ENCODE measurements at places on chromosomes 4 and X.

DNA sequence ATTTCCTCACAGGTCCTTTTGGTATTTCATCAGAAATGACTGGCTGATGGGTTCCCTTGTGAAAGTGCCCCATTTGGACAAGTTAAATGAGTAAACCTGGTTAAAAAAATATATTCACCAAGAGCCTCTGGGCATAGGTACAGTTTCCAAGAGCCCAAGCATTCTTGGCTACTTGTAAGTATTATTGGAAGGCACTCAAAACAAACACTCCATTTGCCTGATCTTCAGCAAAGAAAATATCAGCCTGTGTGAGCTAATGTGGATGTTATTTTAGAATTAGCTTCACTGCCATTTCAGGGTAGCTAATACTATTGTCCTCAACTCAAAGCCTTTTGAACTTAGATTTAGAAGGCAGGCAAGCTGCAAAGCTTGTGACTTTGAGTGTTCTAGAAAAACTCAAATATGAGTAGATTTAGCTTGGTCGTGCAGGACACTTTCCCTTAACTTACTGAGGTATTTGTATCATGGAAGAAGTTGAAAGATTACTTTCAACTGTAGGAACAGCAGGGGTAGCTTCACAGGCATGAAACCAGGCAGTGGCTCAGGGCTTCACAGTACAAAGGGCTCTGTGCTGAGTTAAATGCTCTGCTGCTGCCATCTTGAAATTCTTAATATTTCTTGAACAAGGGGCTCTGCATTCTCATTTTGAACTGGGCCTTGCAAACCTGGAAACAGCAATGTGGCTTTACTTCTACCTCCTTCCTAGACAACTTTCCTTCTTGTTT, 177.2 kb downstream of the AMELX start:
- no peak for DNase-seq

DNA sequence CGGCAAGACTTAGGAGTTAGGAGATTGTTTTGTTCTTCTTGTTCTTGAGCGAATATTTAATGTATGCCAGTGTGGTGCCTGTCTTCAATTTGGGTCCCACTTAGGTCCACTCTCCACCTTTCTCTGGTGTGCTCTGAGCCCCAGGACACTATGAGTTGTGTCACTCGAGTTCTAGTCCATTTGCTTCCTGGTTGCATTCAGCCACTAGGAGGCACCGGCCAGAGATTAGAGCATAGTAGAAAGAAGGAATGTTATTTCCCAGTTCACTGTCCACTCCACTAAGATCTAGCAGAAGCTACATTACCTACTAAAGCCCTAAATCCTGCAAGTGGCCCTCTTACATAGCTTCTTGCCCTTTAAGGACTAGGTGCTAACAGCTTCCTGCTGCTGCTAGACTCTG, 326.9 kb downstream of the NAF1 start:
- no peak for DNase-seq

GRCh38 chrX:118448273-118448783, 47.3 kb upstream of the DOCK11 start:
- no peak for DNase-seq

DNA sequence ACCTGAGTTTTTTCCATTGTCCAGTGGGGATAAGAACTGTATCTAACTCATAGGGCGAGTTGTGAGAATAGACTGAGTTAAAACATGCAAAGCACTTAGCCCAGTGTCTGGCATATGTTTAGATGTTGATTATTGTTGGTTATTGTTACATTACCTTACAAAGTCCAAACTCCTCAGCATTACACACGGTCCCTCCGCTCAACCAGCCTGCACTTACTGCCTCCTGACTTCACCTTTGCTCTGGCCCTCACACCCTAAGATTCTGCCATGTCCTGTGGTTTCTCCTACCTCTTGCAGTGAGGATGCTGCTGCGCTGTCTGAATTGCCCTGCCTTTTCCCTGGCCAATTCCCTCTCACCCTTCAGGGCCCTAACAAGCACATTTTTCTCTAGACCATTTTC, 302.2 kb upstream of the GALNT7 start:
- DNase-seq, result no peak

GRCh38 chr4:10050261-10050661, 29.0 kb upstream of the SLC2A9 start:
- DNase-seq, result no peak

- DNase-seq, result no peak
These were observed 173.8 kb downstream of the IL15 start for GRCh38 chr4:141810038-141810711.

GRCh38 chrX:55488006-55488592, 1.5 kb downstream of the USP51 start:
- peak; percentile 11 for DNase-seq

GRCh38 chr4:109079731-109080130, 222.7 kb downstream of the COL25A1 start:
- DNase-seq, result no peak

GRCh38 chrX:110985470-110985869, 110.5 kb upstream of the PAK3 start:
- no peak for DNase-seq

GRCh38 chr4:170400361-170400760, 310.6 kb upstream of the AADAT start:
- DNase-seq, result no peak

DNA sequence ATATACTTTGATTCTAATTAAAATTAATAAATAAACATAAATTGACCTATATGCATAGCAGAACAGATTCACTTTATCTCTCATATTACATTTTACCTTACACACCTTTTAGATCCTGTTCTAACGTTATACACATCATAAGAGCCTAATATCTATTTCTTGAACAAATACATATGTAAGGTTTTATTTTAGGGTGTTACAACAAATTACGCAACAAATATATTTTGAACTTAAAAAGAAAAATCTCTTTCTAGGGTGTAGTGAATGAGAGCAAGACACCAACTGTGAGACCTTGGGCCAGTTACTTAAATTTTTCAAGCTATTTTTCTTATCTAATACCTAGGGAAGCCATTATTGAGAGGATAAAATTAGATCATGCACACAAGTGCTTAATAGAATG, 191.2 kb downstream of the CFAP299 start:
- no peak for DNase-seq

- DNase-seq, result no peak
These were observed 159.8 kb downstream of the SLC4A4 start for GRCh38 chr4:71498625-71499024.

- no peak for DNase-seq
These were observed 23.7 kb downstream of the DOK7 start for GRCh38 chr4:3486541-3487540.

DNA sequence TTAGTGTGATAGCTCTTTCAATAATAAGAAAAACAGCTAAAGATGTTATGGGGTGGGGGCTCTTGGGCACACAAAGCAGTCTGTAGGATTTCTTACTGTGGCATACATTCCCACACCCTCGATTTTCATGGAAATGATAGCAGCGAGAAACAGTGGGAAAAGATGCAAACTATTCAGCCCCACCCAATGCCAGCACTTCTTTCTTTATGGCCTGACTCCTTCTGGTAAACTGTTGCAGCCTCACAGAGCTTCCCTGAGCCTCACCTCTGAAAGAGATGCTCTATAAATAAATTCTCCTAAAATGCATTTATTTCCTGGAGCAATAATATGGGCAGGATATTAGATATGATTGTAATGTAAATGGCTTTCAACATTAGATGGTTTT, 910 bp downstream of the ANK2 start:
- no peak for DNase-seq

GRCh38 chr4:127219232-127219631, 413.5 kb upstream of the INTU start:
- DNase-seq, result no peak

DNA sequence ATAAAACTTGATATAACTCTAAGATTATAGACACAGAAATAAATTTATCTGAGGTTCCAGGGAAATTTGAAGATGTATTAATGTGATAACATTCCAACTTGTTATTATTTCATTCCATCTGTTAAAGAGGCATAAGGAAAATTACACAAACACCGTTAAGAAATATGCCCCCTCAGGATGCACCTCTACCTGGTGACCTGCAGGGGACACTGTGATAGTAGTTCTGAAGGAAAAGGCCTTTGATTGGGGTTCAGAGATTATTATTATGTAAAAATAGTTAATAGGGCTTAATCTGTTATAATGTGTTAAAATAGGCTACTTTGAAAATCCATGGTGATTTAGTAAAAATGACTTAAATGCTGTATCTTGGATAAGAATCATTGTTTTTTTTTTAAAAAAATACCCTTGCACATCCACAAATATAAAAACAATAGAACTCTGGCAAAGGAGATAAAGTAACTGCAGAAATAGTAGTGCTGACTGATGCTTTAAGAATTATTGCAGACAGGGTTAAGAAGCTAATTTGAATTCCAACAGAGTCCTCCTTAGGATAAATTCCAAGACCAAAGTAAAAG, 6.1 kb upstream of the ABRAXAS1 start:
- no peak for DNase-seq

GRCh38 chrX:8684201-8684965, 47.6 kb downstream of the ANOS1 start:
- DNase-seq, result no peak

DNA sequence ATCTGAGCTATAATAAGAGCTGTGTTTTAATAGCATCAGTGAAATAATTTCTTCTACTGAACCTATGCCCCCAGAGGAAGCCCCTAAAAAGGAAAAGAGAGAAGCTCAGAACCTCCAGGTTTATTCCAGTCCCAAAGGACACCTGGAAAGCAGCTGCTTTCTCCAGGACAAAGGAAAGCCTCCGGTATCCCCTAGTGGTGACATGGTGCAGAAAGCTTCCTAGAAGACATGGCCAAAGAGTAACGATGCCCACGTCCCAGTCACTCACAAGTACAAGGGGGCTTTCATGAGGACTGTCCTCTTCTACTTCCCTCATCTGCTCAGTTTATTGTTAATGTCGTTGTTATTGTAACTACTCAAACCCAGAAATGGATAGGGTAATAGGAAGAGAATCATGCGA, 343.9 kb downstream of the UNC5C start:
- no peak for DNase-seq

- no peak for DNase-seq
These were observed 127.8 kb upstream of the TBL1X start for GRCh38 chrX:9337046-9337445.

GRCh38 chr4:147749811-147750321, 18.0 kb downstream of the ARHGAP10 start:
- DNase-seq, result no peak

DNA sequence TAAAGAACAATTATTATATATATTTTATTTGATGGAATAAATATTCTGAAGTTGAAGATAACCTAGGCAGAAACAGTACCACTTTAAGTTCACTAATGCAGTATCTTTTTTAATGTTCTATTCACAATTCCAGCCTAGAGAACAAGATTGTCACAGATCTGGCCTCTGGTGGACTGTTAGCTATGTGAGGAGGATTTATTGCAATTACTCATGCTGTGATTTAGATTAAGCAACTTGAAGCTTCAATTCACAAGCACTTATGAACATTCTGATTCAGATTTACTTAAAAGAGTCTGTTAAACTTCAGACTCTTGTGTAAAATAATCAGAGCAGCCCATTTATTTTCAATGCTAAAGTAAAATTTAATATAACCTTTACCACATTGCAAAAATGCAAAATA, 1489.8 kb downstream of the STIM2 start:
- no peak for DNase-seq

- no peak for DNase-seq
These were observed 46.4 kb downstream of the SGMS2 start for GRCh38 chr4:107870916-107871786.

GRCh38 chrX:107699616-107700015, 71.3 kb downstream of the PRPS1 start:
- DNase-seq, result no peak

- no peak for DNase-seq
These were observed 5.1 kb upstream of the TNIP2 start for GRCh38 chr4:2761035-2761923.

- no peak for DNase-seq
These were observed 80.2 kb upstream of the SORBS2 start for GRCh38 chr4:185892165-185892564.

GRCh38 chr4:66186095-66186494, 515.8 kb upstream of the EPHA5 start:
- DNase-seq, result no peak

DNA sequence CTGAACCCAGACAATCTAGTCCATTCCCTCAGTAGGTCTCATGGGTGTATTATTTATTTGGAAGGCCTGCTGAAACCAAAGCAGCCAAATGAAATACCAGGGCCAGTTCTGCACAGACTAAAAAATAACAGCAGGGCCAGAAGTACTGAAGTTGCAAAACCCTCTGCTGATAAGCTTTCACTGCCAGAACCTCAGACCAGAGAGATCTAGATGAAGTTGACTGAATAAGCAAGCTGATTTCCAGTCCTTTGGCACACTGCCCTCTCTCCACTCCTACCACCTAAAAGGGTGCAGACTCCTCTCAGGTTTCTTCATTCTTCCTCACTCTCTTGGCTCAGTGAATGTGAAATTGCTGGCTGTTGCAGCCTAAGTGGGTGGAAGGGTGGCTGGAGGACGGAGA, 276.7 kb upstream of the KLF3 start:
- no peak for DNase-seq

DNA sequence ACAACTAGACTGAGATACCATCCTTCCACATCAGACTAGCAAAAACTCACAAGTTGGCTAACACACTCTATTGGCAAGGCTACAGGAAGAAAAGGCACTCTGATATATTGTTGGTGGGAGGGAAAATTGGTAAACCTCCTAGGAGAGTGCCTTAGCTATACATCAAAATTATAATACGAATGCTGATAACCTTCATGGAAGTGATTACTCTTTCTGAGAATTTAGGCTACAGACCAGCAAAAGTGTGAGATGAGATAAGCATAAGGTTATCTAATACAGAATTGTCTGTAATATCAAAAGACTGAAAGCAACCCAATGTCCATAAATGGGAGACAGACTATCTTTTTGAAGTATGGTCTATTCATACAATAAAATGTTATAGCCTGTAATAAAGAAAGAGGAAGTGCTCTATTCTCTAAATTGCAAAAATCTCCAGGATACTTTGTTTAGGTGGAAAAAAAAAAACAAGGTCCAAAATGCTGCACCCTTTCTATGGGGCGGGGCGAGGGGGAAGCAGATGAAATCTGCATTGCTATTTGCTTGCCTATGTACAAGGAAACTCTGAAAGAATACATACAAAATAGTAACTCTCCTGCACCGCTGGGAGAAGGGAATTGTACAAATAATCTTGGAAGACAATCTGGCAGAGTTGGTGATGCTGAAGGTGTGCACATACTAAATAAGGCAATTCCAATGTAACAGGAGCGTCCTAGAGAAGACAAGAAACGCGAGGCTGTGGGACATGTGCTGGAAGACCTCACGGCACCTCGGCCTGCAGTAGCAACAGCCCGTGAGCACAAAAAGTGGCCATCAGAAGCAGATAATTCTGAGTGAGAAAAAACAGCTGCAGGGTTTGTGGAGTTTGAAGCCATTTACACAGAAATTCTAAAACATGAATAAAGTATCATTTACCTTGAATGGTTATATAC, 109.7 kb downstream of the AFAP1 start:
- no peak for DNase-seq

DNA sequence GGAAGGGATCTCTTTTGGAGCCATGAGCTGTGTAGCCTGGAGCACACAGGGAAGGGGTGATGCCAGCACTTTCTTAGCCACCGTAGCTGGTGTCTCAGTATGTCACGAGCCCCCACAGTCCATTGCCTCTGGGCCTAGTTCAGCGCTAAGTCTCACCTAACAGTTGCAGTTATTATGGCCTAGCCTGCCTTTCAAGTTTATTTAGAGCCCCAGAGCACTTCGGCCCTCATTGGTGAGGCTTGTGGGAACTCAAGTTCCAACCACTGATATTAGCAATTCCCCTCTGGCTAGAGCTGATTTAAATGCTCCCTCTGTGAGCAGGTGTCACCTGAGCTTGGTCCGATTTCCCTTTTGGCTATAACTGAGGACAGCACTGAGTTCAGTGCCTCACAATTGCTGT, 388.4 kb upstream of the MAOA start:
- DNase-seq, result no peak

Measured in left renal cortex interstitium (tissue), 4 donors.